ENCODE measurements at places on chromosomes 5 and 9.

- DNase-seq: no peak
- no peak overlapping the region for H3K4me3 ChIP-seq
- H3K27me3 ChIP-seq: no peaks in the 10 kb centered on the region
- H3K36me3 ChIP-seq: no peaks in the 10 kb centered on the region
- H3K27ac ChIP-seq: no peak overlapping the region
- H3K4me1 ChIP-seq: no peaks in the 10 kb centered on the region
These were observed 551.6 kb downstream of the PRDM9 start for GRCh38 chr5:24059006-24059405.

GRCh38 chr5:98108497-98108896 is 665.0 kb upstream of the RGMB start:
- no peaks in the 10 kb centered on the region for H3K4me1 ChIP-seq
- H3K27me3 ChIP-seq: peaks cover 1% of the 10 kb centered on the region
- no peak overlapping the region for H3K4me3 ChIP-seq
- H3K36me3 ChIP-seq: no peaks in the 10 kb centered on the region
- no peak for DNase-seq

- no peaks in the 10 kb centered on the region for H3K36me3 ChIP-seq
- no peak for DNase-seq
- H3K27ac ChIP-seq: no peak overlapping the region
- no peak overlapping the region for H3K4me3 ChIP-seq
- peaks cover 10% of the 10 kb centered on the region for H3K27me3 ChIP-seq
These were observed 84.2 kb upstream of the ERCC6L2 start for GRCh38 chr9:95791286-95791685.

- no peak overlapping the region for H3K27ac ChIP-seq
- no peaks in the 10 kb centered on the region for H3K27me3 ChIP-seq
- H3K4me3 ChIP-seq: no peak overlapping the region
- H3K4me1 ChIP-seq: peaks cover 14% of the 10 kb centered on the region
- H3K36me3 ChIP-seq: peaks cover 22% of the 10 kb centered on the region
These were observed 28.4 kb downstream of the SKP1 start for GRCh38 chr5:134148316-134148715.

DNA sequence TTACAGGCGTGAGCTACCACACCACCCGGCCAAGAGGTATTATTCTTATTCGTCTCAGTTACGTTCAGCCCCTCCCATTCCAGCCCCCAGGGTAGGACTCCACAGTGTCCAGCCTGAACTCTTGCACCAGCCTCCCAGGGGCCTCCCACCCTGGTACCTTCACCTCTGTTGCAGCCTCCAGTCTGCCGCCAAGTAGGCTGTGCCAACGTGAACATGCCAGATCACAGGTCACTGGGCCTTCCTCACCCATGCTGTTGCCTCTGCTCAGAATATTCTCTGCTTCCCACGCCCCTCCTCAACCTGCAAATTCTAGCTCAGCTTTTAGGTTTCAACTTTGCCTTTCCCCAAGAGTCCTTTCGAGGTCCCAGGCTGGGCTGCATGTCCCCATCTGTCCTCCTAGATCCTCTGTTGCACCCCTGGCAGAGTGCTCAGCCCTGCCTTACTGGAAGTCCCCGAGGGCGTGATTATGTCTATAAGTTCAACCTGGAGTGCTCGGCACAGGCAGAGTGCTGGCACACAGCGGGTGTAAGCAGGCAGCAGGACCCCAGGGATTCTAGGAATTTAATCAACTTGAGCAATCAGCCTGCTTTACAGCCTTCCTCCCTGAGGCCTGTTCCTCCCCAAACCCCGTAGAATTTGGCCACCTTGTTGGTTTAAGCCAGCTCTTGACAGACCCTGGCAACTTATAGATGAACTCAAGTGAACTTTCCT is 13.1 kb upstream of the STXBP1 start:
- H3K4me1 ChIP-seq: no peaks in the 10 kb centered on the region
- no peak overlapping the region for H3K27ac ChIP-seq
- H3K4me3 ChIP-seq: no peak overlapping the region
- H3K36me3 ChIP-seq: no peaks in the 10 kb centered on the region
- peaks cover 3% of the 10 kb centered on the region for H3K27me3 ChIP-seq

DNA sequence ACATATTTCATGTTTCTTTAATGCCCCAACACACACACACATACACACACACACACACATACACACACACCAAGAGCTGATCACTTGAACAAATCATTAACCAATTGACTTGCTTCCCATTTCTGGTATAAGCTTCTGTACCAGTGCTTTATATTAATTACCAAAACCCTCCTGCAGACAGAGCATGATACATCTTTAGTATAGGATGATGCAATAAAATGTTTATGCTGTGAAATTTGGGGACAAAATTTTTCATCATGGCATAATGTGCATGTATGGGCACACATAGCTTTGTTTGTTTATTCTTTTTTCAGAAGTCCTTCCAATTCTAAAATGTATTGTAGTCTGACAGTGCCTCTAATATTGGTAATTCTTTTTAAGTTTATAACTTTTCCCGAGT is 34.5 kb downstream of the SLC1A3 start:
- no peak overlapping the region for H3K4me3 ChIP-seq
- peaks cover 9% of the 10 kb centered on the region for H3K27me3 ChIP-seq
- H3K36me3 ChIP-seq: no peaks in the 10 kb centered on the region
- H3K27ac ChIP-seq: no peak overlapping the region

DNA sequence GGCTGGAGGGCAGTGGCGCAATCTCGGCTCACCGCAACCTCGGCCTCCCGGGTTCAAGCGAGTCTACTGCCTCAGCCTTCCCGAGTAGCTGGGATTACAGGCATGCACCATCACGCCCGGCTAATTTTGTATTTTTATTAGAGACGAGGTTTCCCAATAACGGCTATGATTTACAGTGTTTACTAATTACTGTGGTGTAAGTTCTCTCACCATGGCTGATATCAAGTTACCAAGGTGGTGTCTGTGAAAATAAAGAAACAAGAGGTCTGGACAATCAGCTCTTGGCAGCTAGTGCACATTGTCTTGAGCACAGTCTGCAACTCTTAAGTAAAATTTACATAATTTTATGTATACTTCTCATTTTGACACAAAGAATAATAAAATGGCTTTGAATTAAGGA is 385.5 kb upstream of the COX7C start:
- H3K36me3 ChIP-seq: no peaks in the 10 kb centered on the region
- no peak overlapping the region for H3K4me3 ChIP-seq
- H3K27ac ChIP-seq: no peak overlapping the region
- no peaks in the 10 kb centered on the region for H3K27me3 ChIP-seq
- no peaks in the 10 kb centered on the region for H3K4me1 ChIP-seq

DNA sequence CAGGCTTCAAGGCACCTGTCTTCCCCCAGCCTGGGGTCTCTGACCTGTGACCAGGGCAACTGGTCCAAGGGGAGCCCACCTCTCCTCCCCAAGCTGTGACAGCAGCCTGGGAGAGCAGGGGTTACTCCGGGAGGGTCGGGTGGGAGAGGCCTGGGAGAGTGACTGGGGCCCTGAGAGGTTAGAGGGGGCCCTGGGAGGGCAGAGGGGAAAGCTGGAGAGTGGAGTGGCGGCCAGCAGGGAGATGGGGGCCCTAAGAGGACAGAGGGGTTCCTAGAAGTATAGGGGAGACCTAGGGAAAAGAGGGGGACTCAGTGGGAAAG is 302 bp downstream of the LCN9 start:
- H3K27ac ChIP-seq: no peak overlapping the region
- no peaks in the 10 kb centered on the region for H3K4me1 ChIP-seq
- H3K36me3 ChIP-seq: no peaks in the 10 kb centered on the region
- DNase-seq: no peak
- H3K4me3 ChIP-seq: no peak overlapping the region

DNA sequence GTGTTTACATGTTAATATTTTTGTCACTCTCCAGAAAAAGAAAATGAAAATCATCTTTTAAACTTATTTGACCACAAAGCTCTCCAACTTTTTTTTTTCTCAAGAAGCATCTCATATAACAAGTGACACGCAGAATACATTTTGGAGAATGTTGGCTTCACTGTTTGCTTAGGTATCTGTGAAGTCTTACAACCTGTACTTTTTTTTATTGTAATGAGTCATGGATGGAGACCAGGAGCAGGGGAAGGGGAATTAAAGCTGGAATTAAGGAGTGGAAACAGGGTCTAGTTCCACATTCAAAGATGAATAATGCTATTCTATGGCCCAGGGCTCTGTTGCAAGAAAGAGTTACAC is 211.9 kb downstream of the MAN2A1 start:
- H3K4me3 ChIP-seq: no peak overlapping the region
- peaks cover 11% of the 10 kb centered on the region for H3K27me3 ChIP-seq
- no peak overlapping the region for H3K27ac ChIP-seq
- DNase-seq: no peak

DNA sequence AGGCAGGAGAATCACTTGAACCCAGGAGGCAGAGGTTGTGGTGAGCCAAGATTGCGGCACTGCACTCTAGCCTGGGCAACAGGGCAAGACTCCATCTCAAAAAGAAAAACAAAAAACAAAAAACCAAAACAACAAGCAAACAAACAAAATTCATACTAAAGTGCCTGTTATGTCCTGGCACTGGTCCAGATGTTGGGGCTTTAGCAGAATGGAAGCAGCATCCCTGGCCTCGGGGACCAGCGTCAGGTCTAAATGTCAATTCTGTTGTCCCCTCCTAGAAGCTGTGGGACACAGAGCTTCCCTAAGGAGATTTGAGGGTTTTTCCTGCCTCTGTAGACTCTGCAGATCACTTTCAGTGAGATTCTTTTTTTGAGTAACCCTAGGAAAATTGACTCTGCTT is 26.2 kb downstream of the PPARGC1B start:
- H3K27ac ChIP-seq: no peak overlapping the region
- peaks cover 27% of the 10 kb centered on the region for H3K4me1 ChIP-seq
- H3K4me3 ChIP-seq: no peak overlapping the region
- DNase-seq: no peak
